Activated CD4-positive, CD25-positive, alpha-beta regulatory T cell treated with anti-CD3 and anti-CD28 coated beads, Interleukin-2, amount 50 U/mL, for 72 hours (primary cell): ENCODE measurements at places on chromosomes 2 and 18.

GRCh38 chr2:42089340-42089925 is 41.6 kb downstream of the PKDCC start:
- DNase-seq, result peak; percentile 80

DNA sequence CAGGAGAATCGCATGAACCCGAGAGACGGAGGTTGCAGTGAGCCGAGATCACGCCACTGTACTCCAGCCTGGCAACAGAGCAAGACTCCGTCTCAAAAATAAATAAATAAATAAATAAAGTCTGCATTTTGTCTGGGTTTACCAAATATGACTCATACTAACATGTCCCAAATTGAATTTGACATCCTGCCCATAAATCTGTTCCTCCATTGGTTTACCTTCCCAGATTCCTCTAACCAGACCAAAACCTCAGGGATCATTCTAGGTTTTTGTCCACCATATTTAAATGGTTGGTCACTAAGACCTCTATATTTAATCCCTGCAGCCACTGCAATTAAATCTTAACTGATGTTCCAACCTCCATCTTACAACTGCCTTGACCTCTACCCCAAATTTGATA is 150.9 kb downstream of the ATAD2B start:
- DNase-seq, result no peak

DNA sequence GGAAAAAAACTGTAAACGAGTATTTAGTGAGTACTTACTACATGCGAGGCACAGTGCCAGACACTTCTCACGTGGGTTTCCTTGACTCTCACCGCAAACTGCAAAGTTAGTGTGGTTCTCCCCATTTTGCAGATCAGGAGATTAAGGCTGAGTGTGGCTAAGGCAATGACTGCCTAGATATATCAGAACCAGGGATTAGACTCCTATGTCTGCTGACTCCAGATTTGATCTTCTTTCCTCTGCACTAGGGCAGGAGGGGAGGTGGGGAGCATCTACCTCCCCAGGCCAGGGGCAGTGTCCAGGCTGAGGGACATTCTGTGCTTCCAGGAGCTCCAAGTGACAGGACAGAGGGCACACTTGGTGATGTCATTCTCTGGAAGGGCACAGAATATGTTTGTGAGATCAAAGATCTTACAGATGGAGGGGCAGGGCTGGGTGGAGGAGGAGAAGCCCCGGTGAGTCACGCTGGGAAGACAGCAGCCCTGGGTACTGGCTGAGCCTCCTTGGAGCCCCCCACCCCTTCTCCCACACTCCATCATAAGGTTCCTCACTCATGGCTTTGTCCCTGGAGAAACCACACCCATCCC is 92.4 kb downstream of the RHOB start:
- DNase-seq, result no peak

GRCh38 chr18:57497372-57498294 is 62.5 kb downstream of the ONECUT2 start:
- no peak for DNase-seq

DNA sequence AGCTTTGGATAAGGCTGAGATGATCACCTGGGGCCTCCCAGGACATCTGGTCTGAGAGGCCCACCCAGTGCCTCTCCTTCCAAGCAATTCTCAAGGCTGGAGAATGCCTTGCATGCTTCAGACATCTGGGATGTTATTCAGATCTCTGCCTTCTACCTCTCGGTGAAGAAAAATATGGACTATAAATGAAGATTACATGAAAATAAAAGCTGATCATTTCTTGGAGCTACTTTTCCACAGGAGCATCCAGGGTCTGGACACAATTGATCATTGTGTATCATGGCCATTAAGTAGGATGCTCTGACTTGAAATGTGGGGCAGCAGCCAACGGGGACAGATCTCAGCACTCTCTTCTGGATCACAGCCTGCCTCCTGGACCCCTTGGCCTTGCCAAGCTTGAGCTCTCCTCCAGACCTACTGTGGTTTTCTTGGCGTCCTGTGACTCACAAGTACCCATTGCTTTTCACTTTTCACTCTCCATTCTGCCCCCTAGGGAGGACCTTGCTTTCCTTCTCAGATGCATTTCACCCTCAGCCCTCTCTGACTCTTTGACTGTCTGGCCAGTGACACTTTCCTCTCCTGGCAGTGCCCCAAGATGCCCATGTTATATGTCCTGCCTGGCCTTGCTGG is 203.1 kb downstream of the INSIG2 start:
- DNase-seq, result no peak

GRCh38 chr2:143558665-143559064 is 429.4 kb downstream of the ARHGAP15 start:
- DNase-seq, result no peak

GRCh38 chr2:16325016-16325975 is 340.3 kb downstream of the CYRIA start:
- no peak for DNase-seq

GRCh38 chr18:60445341-60445740 is 72.8 kb upstream of the MC4R start:
- no peak for DNase-seq
